ENCODE measurements at places on chromosomes 1 and 21.

- DNase-seq, result no peak
These were observed 505 bp downstream of the LMNA start for GRCh38 chr1:156114919-156115513.

GRCh38 chr1:36083635-36084496, at the start of gene TEKT2:
TSS of gene TEKT2 (plus strand) at chr1:36084094. CDS start at chr1:36084922, 828 bp downstream.
- DNase-seq, result no peak

- DNase-seq, result no peak
These were observed 76.9 kb downstream of the CLIC6 start for GRCh38 chr21:34745557-34746255.

DNA sequence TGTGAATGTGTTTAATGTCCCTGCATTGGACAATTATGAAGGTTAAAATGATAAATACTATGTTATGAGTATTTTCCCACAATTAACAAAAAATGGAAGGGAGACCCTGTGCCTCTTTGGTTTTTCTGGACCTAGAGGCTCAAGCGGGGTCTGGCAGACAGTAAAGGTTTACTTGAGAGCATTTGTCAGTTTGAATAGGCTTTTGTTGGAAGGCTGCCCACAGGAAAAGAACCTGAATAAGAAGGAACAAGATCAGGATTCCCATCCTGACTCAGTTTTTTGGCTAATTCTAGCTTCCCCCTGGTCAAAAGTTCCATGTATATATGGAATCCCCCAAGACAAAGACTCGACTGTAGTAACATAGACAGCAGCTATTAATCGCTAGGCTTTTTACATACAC, 150.9 kb upstream of the JUN start:
- no peak for DNase-seq

- no peak for DNase-seq
These were observed 2.7 kb downstream of the MIA3 start for GRCh38 chr1:222620566-222620965.

DNA sequence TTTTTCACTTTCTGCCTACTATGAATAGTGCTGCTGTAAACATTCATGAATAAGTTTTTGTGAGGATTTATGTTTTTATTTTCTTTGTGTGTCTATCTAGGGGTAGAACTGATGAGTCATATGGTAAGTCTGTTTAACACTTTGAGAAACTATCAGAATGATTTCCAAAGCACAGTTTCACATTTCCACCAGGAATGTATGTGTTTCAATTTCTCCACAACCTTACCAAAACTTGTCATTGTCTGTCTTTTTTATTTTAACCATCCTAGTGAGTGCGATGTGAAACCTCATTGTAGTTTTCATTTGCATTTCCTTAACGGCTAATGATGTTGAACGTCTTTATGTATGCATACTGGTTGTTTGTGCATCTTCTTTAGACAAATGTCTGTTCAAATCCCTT, 23.5 kb downstream of the RNASEL start:
- DNase-seq, result no peak

DNA sequence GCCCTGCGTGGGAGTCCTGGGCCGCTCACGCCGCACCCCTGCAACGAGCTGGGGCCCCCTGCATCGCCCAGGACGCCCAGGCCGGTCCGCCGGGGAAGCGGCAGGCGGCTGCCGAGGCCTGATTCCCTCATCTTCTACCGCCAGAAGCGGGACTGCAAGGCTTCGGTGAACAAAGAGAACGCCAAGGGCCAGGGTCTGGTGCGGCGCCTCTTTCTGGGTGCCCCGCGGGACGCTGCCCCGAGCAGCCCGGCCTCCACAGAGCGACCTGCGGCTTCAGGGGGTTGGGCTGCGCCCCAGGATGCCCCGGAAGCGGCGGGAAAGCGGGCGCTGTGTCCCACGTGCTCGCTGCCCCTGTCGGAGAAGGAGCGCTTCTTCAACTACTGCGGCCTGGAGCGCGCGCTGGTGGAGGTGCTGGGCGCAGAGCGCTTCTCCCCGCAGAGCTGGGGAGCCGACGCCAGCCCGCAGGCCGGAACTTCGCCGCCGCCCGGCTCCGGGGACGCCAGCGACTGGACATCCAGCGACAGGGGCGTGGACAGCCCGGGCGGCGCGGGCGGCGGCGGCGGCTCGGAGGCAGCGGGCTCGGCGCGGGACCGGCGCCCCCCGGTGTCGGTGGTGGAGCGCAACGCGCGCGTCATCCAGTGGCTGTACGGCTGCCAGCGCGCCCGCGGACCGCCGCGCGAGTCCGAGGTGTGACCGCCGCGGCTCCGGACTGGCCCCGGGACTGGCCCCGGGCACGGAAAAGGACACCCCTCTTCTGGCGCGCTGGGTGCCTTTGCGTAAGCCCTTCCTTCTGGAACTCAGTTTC, 2.7 kb downstream of the FAM110D start:
- no peak for DNase-seq

DNA sequence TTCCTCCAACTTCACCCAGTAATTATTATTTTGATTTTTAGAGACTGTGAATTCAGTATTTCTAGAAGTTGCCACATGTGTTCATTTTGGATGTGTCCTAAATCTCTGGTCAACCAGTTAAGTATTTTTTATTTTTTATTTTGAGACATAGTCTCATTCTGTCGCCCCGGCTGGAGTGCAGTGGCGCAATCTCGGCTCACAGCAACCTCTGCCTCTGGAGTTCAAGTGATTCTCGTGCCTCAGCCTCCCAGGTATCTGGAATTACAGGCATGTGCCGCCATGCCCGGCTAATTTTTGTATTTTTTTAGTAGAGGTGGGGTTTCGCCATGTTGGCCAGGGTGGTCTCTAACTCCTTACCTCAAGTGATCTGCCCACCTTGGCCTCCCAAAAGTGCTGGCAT, 8.0 kb downstream of the MACF1 start:
- DNase-seq, result no peak

DNA sequence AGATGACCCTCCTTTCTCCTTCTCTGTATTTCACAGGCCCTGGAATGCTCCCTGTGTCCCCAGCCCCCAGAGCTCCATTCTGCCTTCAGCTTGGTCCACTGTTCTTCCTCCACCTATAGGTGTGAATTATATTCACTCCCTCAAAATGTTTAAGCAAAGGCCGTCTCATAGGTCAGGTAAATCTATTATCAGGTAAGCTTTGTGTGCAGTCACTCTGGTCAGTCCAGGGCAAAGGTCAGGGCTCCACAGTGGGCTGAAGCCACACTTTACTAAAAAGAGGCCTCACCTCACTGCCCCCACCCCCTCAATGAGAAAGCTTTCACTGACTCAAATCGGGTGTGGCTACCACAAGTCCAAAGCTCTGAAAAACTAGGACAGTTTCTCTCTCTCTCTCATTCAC, 65.9 kb downstream of the DNTTIP2 start:
- no peak for DNase-seq

DNA sequence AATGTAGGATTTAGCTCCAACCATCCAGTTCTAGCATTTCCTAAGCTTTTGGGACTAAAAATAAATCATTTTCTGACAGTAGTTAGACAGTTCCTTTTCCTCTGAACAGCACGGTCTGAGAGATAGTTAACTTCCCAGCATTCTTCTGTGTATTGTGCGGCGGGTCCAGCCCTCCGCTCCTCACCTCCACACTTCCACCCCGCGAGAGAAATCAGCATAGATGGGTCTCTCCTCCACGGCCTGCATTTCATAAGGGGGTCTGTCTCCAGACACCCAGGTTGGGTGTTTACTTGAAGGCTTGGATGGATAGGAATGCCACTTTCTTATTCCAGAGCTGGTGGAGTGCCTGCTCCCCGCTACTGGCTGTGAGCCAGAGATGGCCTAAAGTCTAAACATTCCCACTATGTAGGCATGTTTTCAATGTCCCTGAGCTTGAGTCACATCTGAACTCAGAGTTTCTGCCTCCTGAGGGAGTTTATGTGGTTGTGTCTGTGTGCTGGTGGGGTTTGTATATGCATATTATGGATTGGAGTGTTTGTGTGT, 38.0 kb upstream of the PPP2R5A start:
- no peak for DNase-seq

DNA sequence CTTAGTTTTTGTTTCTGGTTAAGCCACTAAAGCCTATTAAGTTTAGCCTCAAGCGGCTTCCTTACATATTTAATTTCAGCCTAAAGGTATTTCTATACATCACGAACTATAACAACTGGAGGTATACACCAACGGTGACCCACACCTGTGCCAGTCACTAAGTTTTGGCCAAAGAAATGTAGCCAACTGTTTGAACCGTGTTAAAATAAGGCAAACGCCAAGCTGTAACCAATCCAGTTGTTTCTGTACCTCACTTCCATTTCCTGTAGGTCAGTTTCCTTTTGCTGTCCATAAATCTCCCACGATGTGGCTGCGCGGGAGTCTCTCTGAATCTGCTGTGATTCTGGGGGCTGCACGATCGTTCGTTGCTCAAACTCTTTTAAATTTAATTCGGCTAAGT, 5.6 kb upstream of the ERO1B start:
- no peak for DNase-seq

DNA sequence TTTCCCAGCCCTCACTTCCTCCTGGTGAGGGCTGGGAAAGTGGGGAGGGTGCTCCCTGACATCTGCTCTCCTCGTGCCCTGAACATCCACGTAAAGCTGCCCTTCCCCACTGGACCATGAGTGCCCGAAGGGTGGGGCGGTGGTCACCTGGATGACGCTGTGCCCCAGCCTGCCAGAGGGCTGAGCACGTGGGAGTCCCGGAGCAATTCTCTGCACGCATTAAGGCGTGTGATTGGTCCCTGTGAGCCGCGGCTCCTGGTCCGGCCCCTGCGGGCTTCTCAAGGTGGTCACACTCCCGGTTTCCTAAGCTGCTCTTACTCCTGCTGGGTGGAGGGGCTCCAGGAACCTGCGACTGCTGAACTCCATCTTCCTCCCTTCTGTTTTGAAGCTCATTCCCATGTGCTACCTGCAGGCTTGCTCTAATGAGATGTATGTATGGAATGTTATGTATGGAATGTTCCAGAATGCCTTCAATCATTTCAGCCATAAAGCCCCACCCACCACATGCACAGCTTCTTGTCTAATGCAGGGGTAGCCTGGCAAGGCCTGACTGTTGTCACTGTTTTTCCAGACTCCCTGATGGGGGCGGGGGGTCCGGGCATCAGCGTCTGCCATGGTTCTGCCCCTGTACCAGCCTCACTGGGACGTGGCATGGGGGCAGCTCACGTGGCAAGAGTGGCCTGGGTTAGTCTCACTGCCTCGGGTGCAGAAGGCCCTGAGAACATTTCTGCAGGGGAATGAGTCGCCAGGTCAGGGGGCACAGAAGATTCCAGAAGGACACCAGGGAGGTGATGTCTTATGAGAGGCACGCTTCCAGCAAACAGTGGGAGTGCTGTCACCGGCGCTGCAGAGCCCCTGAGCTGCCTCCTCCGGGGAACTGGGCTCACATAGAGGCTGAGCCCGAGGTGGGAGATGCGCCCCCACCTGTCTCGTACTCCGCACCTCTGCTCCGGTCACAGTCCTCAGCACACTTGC, 19.4 kb downstream of the KRTAP10-1 start:
- no peak for DNase-seq

DNA sequence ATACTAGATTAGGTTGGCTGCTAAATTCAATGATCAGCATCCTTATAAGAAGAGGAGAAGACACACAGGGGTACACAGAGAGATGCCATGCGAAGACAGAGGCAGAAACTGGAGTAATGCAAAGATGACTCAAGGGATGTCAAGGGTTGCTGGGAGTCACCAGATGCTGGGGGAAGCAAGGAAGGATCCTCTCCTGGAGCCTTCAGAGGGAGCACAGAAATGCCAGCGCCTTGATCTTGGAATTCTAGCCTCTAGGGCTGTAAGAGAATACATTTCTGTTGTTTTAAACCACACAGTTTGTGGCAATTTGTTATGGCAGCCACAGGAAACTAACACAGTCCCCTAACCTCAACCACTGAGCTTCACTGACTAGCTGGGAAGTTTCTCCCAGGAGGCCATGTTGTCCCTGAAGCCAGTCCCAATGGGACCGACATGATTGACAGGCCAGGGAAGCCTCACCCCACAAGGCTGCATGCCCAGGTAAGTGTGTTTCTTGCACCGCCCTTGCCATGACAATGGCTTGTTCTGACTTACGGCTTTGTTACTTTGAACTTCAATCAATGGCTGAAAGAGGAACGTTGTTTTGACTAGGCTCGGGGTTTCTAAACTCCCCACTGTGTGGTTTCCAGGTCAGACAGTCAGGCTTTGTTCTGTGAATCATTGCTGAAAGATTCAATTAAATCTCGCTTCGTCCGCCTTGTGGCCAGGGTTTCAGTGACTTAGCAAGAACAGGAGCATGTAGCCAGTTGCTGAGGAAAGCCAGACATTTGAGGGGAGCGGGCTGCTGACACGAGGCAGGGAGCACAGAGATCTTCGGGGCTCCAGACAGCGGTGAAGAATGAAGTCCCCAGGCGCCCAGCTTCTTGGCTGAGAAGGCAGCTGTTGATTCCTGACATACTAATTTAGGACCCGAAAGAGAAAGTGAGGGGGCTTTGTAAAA, 62.3 kb downstream of the RUNX1 start:
- DNase-seq, result no peak

- no peak for DNase-seq
These were observed 2.2 kb downstream of the CACNA1E start for GRCh38 chr1:181485287-181486097.

DNA sequence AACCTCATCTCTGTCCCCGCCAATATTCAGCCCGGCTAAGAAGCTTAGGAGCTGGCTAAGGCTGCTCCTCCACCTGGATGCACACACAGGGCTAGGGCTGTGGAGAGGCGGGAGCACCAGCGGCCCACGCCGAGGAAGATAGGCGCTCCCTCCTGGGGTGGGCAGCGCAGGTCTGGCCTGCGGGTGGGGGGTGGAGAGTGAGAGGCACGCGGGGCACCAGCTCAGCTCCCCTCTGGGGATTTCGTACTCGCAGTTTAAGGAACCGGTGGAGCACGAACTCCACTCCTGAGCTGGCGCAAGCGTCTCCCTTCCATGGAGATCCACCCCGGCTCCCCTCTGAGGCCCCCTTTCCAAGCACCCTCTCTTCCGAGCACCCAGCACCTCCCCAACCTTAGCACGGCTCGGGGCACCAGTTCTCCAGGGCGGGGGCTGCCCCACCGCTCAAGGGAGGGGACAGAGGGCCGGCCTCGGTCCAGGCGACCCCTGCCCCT, 433 bp upstream of the KAZN start:
- no peak for DNase-seq

DNA sequence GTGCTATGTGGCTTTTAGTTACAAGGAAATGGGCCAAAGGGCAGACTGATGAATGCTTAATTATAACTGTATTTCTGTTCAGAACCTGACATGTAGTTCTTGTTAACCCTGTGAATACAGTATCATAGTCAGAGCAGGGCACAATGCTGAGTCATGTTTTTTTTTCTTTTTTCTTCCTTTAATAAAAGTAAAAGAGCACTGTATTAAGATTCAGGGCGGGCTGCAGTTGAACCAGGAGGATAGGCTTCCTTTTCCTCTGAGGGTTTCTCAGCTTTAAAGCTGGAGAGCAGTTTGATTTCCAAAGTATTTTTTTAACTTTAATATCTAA, 8.7 kb downstream of the CLDN8 start:
- no peak for DNase-seq

- no peak for DNase-seq
These were observed 10.2 kb upstream of the TOMM20 start for GRCh38 chr1:235138821-235139220.

DNA sequence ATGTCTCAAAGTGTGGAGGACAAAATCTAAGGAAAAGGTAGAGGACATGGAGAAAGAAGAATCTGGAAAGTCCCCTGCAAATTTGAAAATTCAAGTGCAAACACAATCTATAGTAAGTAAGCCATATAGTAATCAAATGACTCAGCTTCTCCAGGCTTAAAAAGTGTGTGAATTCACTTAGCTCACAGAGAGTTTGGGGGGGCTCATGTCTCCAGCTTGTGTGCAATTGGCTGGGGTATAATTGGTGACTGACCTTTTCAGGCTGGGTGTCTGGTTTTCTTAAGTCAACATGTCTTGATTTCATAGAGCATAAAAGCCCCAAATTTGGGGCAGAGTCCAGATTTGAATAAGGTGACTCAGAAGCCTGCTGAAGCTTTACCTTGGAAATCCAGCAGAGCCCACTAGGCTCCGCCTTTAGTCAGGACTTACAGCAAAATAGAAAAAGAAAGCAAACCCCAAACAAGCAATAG, 8.6 kb downstream of the CLDN14 start:
- no peak for DNase-seq
